NCI-H774 (cell line): ENCODE measurements at places on chromosomes 7 and 10.

- DNase-seq = no peak
Measured at GRCh38 chr10:52499281-52499680, 185.2 kb downstream of the DKK1 start.

- DNase-seq = no peak
Measured at GRCh38 chr10:62806251-62806650, 1.7 kb downstream of the ADO start.

DNA sequence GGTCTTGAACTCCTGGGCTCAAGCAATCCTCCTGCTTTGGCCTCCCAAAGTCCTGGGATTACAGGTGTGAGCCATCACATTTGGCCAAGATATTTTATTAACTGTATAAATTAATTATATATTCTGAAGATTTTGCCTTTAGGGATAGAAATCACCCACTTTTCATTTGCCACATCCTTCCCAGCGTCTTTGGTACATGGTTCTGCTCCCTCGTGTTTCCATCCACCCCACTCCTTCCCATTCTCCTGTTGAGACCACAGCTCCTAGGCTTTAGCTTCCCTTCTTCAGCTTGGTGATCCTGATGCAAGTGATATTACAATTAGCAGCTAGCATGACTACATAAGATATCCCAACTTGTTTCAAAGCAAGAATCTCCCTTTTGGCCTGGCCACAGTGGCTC, 8.4 kb downstream of the CPA1 start:
- DNase-seq = no peak

- DNase-seq = no peak
Measured at GRCh38 chr10:11525503-11525902, 85.9 kb downstream of the USP6NL start.

GRCh38 chr10:58444876-58445275, 59.7 kb downstream of the TFAM start:
- DNase-seq = no peak

DNA sequence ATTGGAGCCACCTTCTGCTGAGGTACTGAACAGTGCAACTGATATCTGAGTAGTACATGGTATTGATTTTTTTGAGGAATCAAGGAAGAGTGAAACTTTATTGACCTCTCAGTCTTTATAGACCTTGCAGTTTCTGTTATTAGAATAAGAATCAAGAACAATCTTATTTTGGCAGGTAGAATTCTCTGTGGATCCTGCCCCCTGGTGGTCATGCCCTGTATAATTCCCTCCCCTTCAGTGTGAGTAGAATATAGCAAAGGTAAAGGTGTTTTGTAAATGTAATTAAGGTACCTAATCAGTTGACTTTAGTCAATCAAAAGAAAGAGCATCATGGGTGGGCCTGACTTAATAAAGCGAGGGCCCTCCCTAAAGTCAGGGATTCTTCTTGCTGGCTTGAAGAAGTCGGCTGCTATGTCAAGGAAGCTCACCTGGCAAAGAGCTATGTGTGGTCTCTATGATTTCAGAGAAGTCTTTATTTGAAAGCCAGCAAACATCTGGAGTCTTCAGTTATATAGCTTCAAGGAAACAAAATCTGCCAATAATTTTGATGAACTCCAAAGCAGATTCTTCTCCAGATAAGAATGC, 142.8 kb downstream of the LSM5 start:
- no peak for DNase-seq

DNA sequence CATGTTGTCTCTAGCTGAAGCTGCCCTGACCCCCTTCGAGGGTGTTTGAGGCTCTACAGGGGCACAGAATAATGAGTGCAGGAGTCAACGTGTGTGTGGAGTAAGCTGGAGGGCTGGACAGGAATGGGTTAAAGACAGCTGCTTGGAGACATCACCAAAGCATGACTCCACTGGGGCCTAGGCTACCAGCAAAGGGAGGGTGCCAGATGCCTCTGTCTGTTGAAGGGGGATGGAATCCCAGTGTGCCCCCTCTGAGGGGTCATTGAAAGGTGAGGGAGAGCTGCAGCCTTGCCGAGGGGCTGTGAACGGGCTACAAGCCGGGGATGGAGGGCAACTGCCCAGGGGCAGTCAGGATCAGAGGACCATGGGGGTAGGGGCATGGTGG, 51.7 kb upstream of the PODXL start:
- no peak for DNase-seq

GRCh38 chr10:74342991-74343390, 192.0 kb downstream of the ADK start:
- DNase-seq = no peak

DNA sequence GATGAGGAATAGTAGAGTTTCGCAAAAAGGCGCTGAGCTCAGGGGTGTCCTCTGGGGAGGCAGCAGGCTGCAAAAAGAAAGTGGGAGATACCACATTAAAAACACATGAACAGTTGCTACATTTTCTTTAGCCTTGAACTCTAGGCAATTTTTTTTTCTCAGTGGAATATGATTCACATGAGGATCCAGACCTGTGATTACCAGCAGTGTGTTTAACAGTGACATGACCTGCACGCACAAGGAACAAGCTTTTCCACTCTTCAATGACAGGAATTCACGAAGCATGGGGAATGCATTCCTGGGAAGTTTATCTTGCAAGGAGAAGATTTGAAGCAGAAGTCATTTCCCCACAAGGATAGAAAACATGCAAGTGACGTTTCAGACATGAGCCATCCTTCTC, 161.6 kb downstream of the ITGA8 start:
- no peak for DNase-seq
